Epithelial cell of alveolus of lung (primary cell): ENCODE measurements at places on chromosomes 3 and 15. TPM values are rescaled to one million over a fixed set of nuclear protein-coding genes. Genes with fewer than 3 reads are reported as not detected.

The TRPM1 gene
- total RNA-seq: not detected in 2 replicates

The SEMA6D gene
- 7.2 and 21.0 TPM in 2 replicates for total RNA-seq

The TNNC1 gene
- 0.26 and 4.8 TPM in 2 replicates for total RNA-seq

The RBM6 gene
- total RNA-seq: 19.0 and 42.1 TPM in 2 replicates

The EPHA3 gene
- 0.40 and 0.78 TPM in 2 replicates for total RNA-seq

The SATB1 gene
- 3.7 and 37.4 TPM in 2 replicates for total RNA-seq

The FBXO40 gene
- total RNA-seq: not detected in 2 replicates

The SLC25A36 gene
- total RNA-seq: 30.3 and 72.7 TPM in 2 replicates

The CLRN1 gene
- total RNA-seq: not detected in 2 replicates

The CRYGS gene
- total RNA-seq: 0.88 and 1.0 TPM in 2 replicates

The NOX5 gene
- total RNA-seq: 0.39 TPM in 1 of 2 replicates, not detected in the other

The A4GNT gene
- not detected in 2 replicates for total RNA-seq

The FGF7 gene
- 53.8 and 162 TPM in 2 replicates for total RNA-seq

The GASK1A gene
- 1.1 and 1.2 TPM in 2 replicates for total RNA-seq

The STARD9 gene
- 1.4 and 8.3 TPM in 2 replicates for total RNA-seq

The ITPKA gene
- 1.4 and 44.2 TPM in 2 replicates for total RNA-seq

The P2RY12 gene
- not detected in 2 replicates for total RNA-seq

The IGF2BP2 gene
- total RNA-seq: 50.7 and 61.2 TPM in 2 replicates
